ENCODE measurements at places on chromosomes 11 and 22.

- DNase-seq = no peak
These were observed 25.6 kb downstream of the HTR3A start for GRCh38 chr11:114000526-114000925.

GRCh38 chr11:18203723-18204122 is 31.1 kb downstream of the MRGPRX4 start:
- DNase-seq = peak; percentile 28

- DNase-seq = no peak
These were observed 9.5 kb downstream of the ELFN2 start for GRCh38 chr22:37417677-37418348.

- no peak for DNase-seq
These were observed 1.0 kb downstream of the ZBTB16 start for GRCh38 chr11:114060392-114061047.

- no peak for DNase-seq
These were observed 69.0 kb downstream of the LARGE1 start for GRCh38 chr22:33851240-33851639.

DNA sequence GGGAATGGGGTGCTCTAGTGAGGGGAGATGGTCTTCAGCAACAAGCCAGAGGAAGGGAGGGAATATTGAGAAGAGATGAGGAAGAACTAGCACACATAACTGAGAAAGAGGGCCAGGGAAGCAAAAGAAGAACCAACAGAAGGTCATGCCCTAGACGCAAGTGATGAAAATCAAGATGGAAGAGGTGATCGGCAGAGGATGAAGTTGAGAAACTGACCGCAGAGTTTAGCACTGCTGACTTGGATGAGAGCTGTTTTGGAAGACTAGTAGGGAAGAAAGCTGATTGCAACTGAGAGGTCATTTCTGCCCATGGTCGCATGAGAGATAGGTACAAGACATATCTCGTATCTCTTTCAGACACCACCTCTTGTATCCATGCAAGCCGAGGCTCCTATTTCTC is 2.9 kb downstream of the SPINDOC start:
- DNase-seq = no peak

DNA sequence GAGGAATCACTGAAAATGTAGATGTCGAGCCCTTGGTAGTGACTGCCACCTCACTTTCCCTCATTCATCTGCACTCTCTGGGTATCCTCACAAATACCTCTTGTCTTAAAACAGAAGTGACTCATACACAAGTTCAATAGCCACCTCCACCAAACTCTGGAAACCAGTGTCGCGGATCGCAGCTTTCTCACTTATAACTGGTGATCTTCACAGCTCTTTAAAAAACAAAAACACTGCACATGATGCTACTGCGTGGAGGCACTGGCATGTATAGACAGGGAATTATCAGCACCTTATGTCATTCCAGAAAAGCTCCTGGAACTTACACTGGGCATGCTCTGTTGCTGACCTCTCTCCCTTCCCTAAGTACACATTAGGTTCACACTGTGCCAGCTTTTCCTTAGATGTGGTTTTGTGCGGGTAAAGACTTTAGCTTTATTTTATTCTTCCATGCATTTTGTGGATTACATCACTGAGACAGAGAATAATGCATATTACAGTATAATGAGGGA is 425.5 kb upstream of the CADM1 start:
- DNase-seq = no peak

DNA sequence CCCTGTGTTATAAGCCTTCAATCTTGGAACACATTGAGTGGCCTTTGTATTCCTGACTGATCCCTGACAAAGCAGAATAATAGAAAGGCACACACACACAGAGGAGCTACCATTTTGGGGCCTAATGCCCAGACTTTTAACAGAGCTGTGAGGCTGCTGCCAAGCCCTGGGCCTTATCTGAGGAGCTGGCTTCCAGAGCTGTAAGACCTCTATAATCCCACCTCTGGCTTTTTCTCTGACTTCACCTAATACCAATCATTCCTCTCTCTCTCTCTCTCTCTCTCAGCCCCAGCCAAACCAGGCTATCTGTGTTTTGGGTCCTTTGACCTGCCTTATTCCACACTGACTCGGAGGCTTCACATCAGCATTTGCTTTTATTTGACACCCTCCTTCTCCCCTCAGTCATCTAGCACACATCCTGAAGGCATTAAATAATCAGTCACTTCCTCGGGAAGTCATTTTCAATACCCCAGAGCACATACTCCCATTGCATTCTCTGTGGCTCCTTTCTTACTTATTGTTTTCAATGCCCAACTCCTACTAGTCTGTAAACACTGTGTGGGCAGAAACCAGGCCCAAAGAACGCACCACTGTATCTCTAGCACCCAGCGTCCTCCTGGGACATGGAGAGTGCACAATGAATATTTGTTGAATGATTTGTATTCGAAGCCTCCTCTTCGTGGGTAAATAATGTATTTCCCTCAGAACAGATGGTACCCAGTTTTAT is 21.2 kb upstream of the TRIM44 start:
- no peak for DNase-seq

DNA sequence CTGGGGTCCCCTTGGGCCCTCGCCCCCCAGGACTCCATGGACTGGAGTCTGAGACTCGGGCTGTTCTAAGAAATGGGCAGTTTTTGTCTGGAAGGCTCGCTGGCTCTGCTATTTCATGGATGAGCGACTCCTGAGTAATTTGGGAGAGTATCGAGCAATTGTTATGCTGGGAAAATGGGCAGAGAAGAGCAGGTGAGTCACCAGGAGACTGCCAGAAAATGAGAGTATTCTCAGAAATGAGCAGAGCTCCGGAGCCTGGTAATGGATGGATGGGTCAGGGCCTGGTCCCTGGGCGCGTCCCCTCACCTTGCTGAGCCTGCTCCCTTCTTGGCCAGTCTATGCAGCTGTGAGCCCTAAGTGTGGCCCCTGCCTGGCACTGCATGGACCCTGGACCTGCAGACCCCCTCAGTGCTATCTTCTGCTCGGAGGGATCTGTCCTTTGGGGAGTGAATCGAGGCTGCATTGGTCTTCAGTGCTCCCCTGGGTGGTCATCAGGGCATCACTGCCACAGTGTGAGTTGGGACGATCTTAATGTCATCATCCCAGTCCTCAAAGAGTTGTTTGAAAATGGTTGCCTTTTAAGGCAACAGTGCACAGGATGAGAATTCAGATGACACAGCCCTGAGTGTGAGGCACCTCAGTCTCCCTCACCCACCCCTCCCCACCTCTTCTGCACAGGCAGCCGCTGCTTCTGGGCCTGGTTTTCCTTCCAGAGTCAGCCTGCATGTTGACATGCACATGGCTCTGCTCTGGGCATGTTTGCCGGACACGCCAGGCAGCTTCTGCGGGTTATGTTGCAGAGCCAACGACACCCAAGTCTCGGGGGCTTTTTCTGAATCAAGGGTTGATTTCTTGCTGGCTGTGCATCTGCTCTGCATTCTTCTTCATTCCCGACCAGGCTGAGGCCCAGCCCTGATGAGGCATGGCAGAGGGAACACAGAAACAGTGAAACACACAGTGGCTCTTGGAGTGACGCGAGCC is 519.0 kb downstream of the TBC1D22A start:
- no peak for DNase-seq

GRCh38 chr11:11977206-11977938 is 31.1 kb downstream of the DKK3 start:
- no peak for DNase-seq

DNA sequence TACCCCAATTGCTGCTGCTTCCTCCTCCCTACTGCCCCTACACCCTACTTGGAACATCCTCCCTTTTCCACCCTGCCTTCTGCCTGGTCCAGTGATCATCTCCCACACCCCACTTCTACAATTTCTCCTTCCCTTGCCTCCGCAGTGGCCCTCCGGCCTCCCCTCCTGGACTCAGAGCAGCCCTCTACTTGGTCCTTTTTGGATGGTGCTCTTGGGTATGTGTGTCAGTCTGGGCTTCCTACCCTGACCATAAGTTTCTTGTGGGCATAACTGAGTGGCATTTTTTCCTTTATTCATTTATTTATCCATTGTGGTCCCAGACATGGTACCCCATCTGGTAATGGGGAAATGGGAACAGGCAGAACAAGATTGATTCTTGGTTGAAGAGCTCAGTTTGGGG is 111.4 kb upstream of the NAV2 start:
- DNase-seq = no peak

GRCh38 chr11:60870733-60871377 is 3.5 kb downstream of the ZP1 start:
- DNase-seq = no peak

- DNase-seq = no peak
These were observed 80.9 kb downstream of the INSC start for GRCh38 chr11:15195454-15196200.
